ENCODE measurements at places on chromosomes 11 and 22.

DNA sequence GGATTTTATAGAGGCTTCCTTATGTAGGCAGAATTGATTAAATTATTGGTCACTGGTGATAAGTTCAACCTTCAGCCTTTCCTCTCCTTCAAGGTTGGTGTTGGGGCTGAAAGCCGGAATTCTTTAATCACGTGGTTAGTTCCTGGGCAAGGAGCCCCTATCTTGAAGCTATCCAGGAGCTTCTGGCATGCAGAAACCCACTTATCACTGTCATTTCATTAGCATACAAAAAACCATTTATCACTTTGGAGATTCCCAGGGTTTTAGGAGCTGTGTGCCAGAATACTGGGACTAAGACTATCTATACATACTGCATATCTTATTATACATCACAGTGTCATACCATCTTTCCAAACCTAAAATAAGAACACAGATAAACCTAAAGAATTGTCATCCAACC is 18.5 kb upstream of the MED17 start:
- DNase-seq: no peak

- no peak for DNase-seq
Observed at GRCh38 chr11:70244698-70245097, 25.8 kb upstream of the PPFIA1 start.

GRCh38 chr22:37378642-37379058 is 48.6 kb downstream of the ELFN2 start:
- DNase-seq: no peak

DNA sequence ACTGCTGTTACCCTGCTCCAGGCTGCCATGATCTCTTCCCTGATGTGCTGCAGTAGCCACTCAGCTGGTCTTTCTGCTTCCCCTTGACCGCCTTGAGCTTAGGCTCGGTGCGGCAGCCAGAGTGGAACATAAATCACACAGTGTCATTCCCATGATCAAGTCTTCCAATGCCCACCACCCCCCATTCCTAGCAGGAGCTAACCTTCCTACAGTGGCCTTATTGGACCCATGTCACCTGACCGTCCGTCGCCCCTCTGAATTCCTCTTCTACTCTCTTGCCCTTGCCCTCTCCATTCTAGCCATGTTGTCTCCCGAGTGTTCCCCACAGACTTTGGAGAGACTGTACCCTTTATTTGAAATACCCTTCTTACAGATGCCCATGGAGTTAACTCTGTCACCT is 43.4 kb downstream of the OTOG start:
- DNase-seq: no peak

DNA sequence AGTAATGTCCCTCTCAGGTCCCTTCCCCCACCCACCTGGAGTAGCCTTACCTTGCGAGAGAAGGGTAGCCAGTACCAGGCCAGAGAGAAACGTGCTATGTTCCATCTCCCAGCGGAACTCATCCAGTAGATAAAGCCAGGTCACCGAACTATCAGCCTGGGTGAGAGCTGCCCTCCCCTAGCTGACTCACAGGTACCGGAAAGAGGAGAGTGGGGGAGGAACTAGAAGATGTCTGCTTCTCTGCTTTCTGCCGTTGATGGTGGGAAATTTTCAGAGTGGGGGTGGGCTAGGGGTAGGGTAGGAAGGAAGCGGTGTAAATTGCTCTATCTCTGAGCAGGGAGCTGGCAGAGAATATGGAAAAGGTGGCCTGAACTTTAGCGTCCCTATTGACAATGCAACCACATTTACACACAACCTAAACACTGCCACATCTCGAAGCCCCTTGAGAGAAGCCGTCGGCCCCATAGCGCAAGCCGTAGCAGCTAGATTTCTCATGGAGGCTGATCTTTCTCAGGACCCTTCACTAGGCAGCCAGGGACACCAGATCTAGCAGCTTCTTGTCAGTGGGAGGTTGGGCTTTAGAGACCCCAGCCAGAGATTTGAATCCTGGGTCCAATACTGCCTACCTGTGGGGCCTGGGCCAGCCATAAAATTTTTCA is at the start of gene CD3D:
TSS of gene CD3D (minus strand) at position 203 of the 659 bp plus-strand sequence. CDS start at position 105, 98 bp downstream.
- peak; percentile 54 for DNase-seq

DNA sequence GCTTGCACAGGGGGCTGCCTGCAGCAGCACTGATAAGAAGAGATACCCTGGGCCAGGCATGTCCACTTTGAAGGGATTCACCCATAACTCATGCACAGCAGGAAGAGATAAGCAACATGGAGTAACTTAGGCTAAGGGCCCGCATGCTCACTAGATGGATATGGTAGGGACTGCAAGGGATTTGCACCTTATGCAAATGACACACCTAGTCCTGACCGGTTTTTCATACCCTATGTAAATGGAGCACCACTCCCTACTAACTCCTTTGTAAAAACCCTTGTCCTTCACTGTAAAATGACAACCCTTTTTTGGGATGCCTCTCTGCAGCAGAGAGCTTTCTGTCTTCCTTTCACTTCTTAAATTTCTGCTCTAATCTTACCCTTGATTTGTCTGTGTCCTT is 658.9 kb upstream of the CCDC179 start:
- DNase-seq: no peak

DNA sequence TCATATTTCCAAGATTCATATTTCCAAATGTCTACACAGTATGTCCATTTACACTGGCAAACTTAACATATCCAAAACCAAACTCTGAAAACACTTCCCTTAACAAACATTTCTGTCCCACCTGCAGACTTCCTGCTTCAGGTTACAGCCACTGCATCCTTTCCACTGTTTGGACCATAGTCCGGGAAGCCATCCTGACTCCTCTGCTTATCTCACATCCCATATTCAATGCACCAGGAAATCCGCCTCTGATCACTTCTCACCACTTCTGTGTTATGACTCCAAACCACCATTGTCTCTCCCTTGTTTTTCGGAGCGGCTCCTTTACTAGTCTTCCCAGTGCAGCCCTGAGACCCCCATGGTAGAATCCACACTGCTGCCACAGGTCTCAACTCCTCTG is 30.1 kb downstream of the HIRA start:
- DNase-seq: no peak

DNA sequence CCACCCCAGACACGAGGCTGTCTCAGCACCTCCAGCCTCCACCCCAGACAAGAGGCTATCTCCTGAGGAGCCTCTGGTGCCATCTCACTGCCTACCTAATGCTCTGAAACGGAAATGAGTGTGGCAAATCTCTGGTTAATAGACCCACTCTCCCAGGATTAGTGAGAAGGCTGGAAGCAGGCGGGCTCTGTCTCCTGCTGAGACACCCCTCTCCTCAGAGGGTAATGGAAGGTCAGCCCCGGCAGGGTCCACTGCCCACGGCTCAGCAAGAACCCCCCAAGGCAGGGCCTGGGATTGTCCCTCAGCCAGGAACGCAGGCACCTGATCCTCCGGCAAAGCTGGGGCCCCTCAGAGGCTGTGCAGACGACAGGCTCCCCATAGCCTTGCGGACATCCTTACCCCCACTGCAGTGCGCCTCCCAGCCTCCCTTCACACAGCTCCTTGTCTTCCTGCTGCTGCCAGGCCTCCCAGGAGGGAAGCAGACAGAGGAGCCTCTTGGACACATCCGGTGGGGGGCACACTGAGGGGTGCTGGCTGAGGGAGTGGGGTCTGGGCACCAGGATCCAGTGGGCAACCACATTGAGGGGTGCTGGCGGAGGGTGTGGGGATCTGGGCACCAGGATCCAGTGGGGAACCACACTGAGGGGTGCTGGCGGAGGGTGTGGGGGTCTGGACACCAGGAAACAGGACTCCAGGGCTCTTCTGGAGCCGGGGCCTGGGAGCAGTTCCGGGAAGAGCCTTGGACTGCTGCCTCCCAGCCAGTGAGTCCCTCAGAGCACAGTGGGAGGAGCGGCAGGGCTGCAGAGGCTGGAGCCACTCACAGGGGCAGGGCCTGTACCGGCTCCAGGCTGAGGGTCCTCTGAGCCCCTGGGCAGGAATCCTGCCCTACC is 13.1 kb downstream of the CHID1 start:
- no peak for DNase-seq

GRCh38 chr11:114049050-114049449 is 10.5 kb upstream of the ZBTB16 start:
- no peak for DNase-seq

DNA sequence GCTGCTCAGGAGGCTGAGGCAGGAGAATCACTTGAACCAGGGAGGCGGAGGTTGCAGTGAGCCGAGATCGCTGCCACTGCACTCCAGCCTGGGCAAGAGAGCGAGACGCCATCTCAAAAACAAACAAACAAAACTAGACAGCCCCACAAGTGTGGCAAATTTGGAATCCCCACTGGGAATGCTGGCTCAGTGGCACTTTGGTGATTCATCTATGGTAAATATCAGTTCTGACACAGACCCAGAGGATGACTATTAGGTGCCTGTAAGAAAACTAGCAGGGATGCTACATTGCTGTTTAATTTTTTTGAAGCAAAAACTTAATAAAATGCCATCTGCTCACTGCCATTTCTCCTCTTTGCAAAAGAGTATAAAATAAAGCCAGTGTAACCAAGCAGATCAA is 107.9 kb downstream of the NAT10 start:
- no peak for DNase-seq

DNA sequence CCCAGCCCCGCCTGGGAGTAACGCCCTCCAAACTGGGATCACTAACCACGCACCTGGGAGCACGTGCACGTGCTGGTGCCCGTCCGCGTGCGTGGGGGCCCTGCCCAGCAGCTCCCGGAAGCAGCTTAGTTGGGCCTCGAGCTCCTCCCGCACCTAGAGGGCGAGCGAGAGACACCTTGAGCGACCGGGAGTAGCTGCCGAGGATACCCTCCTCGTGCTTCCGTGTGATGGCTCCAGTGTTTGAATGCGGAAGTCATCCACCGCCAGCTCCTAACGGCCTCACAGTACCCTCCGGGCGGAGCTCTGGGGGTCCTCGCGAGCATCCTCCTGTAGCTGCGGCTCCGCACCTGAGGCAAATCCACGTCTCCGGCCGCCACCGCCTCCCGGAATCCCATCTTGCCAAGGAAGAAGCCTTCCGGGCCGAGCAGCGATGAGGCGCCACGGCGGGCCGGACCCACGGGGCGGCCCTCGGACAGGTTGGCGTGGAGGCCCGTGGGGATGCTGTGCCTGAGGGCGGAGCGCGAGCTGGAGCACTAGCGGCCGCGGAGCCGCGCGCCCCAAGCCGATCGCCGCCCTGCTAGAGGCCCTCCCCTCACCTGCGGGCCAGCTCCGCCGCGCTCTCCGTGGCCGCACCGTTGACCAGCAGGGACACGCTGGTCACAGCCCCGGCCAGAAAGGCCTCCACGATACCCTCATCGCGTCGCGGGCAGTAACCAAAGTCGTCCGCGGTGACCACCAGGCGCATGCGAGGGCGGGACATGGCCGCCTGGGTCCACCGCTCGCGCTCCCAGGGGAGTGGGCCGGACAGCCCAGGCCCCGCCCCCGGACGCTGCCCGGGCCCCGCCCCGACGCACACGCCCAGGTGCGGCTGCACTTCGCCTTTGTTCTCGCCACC is at the start of gene YDJC:
TSS of gene YDJC (minus strand) at position 768 of the 895 bp plus-strand sequence. CDS start at position 760, 8 bp downstream.
- DNase-seq: peak; percentile 86

- DNase-seq: no peak
Observed at GRCh38 chr11:15034687-15035267, 38.6 kb upstream of the CALCB start.
